ENCODE measurements at places on chromosomes 4 and X. TPM values are rescaled to one million over a fixed set of nuclear protein-coding genes. Genes with fewer than 3 reads are reported as not detected.
A peak's percentile ranks its signal among the peaks of the same experiment; 100 is the strongest.

DNA sequence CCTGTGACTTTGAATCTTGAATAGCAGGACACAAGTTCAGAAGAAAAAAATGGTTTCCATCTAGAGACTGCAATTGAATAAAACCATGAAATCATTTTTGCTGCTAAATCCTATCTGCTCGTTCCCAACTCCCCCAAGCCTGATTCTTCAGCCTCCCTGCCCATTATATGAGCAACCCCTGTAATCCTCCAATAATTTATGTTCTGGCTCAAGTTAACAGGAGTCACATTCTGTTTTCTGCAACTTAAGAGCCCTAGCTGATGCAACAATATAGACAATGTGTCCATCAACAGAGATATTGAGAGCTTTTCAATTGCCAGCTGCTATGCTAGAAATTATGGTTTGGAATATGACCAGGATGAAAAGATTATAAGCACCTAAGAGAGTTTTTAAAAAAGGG, 84.1 kb downstream of the LDB2 start:
- no peak for DNase-seq

DNA sequence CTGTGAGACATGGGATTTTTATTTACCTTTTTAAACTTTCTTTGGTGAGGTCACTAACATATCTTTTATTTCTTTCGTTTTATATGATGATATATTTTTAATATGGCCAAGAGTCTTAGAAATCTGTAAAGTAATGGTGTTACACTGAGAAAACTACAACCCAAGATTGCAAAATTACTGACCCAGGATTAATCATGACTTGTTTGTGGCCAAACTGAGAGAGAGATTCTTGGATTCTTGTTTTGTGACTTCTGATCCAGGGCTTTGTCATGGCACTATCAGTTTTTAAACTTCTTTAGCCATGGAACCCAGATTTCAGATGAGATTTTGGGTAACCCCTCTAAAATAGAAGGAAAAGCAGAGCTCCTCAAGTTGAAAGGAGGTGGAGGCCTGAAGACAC, 42.0 kb downstream of the SGMS2 start:
- DNase-seq, result no peak

GRCh38 chr4:101309925-101310324, 37.4 kb downstream of the PPP3CA start:
- DNase-seq, result no peak

- no peak for DNase-seq
Observed at GRCh38 chr4:6529021-6529420, 46.0 kb upstream of the MAN2B2 start.

- no peak for DNase-seq
Observed at GRCh38 chrX:132877954-132878536, 80.4 kb downstream of the HS6ST2 start.

- no peak for DNase-seq
Observed at GRCh38 chr4:120266602-120267001, 200.0 kb upstream of the MAD2L1 start.

- no peak for DNase-seq
Observed at GRCh38 chrX:16722481-16722880, 3.1 kb downstream of the SYAP1 start.

- DNase-seq, result peak; percentile 53
Observed at GRCh38 chr4:52869196-52869595, 7.1 kb downstream of the RASL11B start.

DNA sequence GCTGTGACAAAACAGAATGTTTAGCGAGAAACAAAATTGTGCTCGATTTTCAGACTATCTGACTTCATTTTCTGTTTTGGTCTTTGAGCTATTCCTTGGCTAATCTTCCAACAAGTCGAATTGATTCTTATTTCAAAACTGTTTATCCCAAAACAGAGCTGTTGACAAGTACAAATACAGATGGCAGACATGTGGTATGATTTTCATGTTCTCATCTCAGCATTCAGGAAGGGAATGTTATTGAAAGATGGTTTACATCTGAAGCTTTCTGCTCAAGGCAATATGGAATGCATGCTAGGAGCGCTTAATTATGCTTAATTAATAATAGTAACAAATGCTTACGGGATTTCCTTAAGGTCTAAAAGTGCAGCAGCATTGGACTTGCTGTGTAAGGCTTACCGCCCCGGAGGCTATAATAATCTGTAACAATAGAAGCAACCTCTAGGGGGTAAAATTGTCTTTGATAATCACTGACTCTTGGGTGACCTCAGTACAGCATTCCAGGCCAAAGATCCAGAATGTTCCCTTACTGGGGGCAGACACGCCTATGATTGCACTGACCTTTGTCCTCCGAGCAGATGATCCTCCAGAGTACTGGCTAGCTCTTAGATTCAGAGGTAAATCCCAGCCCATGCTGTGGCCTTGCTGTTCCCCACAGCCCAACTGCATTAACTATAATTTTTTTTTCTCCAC, 16.4 kb downstream of the LSM6 start:
- no peak for DNase-seq

- no peak for DNase-seq
Observed at GRCh38 chrX:13742397-13743176, 8.0 kb downstream of the OFD1 start.

- no peak for DNase-seq
Observed at GRCh38 chrX:106468433-106468832, 143.3 kb upstream of the RADX start.

DNA sequence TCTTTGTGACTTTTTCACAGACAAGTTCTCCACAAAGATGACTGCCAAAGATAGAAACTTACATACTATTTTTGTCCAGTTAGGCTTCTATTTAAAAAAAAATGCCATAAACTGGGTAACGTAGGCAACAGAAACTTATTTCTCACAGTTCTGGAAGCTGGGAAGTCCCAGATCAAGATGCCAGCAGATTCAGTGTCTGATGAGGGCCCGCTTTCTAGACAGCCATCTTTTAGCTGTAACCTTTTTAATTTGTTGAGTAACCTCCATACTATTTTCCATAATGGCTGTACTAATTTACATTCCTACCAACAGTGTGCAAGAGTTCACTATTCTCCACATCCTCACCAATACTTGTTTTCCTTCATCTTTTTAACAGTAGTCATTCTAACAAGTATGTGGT, 55.5 kb downstream of the ARHGEF38 start:
- DNase-seq, result no peak

Gene FAT4
- total RNA-seq, result 5.6 TPM

Gene HSFX2
- total RNA-seq, result not detected

Gene SPANXC
- not detected for total RNA-seq

Gene GPC3
- total RNA-seq, result not detected

Gene APEX2
- total RNA-seq, result 6.4 TPM

Gene RAB9B
- total RNA-seq, result 0.26 TPM

Gene AFF2
- not detected for total RNA-seq

Gene PIN4
- 1.3 TPM for total RNA-seq

Data from MG63 (cell line).